Body of pancreas (tissue), 4 donors: ENCODE measurements at places on chromosomes 4 and X.

DNA sequence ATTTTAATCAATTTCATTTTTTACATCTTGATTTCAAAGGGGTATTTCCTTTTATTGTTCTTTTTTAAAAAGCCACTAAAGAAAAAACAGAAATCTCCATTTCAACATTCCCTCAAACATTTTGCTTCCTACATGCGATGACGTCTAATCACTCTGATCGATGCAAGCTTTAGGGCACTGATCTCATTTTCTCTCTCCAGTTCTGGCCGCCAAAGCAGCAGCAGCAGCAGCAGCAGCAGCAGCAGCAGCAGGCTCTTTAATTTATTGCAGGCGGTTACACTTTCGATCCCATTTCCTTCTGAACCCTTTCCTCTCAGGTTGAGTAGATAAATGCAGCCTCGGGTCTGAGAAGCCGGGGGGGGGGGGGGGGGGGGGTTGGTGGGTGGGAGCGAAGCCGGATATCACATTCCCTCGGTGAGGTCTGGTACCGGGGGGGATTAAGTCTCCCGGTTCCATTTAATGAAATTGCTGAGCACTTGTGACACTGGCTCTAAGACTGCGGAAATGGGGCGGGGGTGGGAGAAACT is 3.4 kb upstream of the PCDH7 start:
- DNase-seq = no peak

GRCh38 chr4:177107288-177107921 is 202.3 kb upstream of the NEIL3 start:
- no peak for DNase-seq

DNA sequence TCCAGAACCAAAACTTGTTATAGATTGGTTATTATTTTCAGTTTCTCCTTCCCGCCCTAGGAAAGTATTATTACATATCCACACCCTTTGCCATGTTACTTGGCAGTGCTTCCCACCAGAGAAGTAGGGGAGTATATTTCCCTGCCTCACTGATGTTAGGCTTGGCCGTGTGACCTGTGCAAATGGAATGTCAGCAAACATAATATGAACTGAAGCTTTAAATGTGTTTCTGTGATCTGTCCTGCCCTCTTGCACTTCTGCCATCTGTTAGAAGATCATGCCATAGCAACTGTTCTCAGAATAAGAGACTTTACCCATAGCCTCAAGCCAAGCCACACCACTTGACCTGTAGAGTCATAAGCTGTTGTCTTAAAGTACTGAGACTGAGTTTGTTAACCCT is 36.7 kb upstream of the NEUROG2 start:
- no peak for DNase-seq

DNA sequence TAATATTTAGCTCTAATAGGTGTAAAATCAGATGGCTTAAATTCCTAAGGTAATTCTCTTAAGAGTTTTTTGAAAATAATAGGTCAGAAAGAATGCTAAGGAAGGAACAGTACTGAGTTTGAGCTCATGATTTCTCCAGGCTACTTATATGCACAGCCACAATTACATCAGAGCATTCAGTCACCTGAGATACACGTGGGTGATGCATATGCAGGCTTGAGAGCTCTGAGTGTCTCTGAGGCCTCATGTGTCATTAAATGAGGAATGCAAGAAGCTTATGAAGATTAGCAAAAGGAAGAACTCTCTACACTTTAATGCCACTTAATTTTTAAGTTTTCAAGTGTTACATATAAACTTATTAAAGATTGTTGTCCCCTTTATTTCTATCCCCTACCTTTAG is 124.0 kb upstream of the STIM2 start:
- DNase-seq = no peak

GRCh38 chr4:9989918-9990635 is 31.2 kb downstream of the SLC2A9 start:
- no peak for DNase-seq

GRCh38 chr4:8345053-8345945 is 75.7 kb downstream of the HTRA3 start:
- DNase-seq = no peak

GRCh38 chr4:173243321-173243720 is 74.7 kb downstream of the GALNT7 start:
- no peak for DNase-seq

DNA sequence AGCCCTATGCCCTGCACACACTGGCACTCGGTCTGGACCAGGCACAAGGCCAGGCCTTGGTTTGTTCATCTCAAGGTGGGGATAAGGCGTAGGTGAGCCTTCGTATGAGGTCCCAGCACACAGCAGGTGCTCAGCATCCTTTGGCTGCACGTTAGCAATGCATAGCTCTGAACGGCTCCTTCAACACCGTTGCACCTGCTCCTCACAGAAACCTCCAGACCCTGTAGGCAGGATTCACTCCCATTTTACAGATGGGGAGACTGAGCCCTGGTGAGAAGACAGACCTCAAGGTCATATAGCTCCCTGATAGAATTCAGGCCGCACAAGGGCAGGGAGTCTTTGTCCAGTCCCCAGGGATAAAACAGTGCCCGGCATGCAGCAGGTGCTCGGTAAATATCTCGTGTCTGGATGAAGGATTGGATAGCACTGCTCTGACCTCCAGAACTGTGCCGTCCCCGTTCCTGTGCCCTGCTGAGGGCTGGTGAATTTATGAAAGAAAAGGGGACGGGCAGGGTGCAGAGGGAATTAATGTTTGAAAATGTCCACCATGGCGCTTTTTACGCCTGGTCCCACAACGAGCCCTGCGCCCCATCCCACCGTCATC is 2.4 kb downstream of the PPP2R2C start:
- DNase-seq = no peak

GRCh38 chrX:107632346-107632745 is 4.0 kb downstream of the PRPS1 start:
- no peak for DNase-seq
